ENCODE measurements at places on chromosomes 7 and 10.
A peak's percentile ranks its signal among the peaks of the same experiment; 100 is the strongest.

GRCh38 chr7:77579797-77580196 lies 42.7 kb downstream of the PTPN12 start:
- no peak for DNase-seq

DNA sequence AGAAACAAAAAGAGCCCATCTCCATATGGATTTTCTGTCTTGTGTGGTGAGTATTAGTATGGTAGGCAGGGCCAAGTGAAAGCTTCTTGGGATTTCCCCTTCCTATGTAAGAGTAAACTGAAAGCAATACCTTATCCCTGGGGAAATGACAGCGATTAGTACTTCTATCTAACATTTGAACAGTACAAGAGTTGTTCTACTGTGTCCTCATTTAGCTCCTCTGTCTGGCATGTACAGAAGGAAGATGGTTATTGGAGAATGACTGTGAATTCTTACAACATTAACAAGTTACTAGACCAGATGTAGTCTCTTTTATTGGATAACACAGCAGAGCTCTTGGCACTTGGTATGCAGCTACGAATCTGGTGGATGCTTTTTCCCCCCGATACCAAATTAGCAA lies 17.9 kb upstream of the TRIL start:
- no peak for DNase-seq

GRCh38 chr7:116543664-116544063 lies 18.8 kb downstream of the CAV1 start:
- DNase-seq, result peak; percentile 51

GRCh38 chr10:6788731-6789130 lies 208.7 kb upstream of the PRKCQ start:
- DNase-seq, result no peak

GRCh38 chr10:21969326-21970287 lies 33.9 kb downstream of the DNAJC1 start:
- DNase-seq, result no peak

DNA sequence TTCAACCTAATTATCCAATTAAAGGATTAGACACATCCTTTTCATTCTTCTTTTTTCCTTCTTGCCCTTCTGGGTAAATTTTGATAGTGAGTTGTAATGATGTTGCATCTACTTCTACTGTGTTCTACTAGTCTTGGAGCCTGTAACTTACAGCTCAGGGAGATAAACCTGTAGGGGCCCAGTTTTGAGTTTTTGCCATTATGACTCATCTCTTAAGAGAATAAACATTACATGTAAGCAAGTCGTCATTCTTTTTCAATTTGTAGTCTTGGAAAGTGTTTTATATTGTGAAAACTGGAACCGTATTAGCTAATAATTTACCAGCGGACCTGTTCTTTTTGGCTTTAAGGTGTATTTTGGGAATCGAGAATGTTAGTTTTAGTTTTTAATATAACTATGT lies 89.7 kb upstream of the RPA3 start:
- DNase-seq, result no peak

GRCh38 chr10:3395458-3395861 lies 222.9 kb upstream of the PITRM1 start:
- no peak for DNase-seq

DNA sequence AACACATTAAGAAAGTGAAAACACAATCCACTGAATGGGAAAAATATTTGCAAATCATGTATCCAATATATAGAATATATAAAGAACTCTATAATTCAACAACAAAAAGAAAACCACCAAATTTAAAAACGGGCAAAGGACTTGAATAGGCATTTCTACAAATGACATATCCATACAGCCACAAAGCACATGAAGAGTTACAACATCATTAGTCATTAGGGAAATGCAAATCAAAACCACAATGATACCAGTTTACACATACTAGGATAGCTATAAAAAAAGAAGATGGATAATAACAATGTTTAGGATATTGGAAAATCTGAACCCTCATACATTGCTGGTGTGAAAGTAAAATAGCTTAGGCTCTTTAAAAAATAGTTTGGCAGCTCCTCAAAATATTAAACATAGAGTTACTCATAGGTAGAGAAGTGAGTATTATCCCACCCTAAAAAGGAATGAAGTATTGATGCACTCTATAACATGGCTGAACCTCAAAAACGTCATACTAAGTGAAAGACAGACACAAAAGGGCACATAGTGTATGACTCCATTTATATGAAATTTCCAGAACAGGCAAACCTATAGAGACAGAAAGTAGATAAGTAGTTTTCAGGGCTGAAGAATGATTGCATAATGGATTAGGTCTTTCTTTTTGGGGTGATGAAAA lies 4.5 kb downstream of the ZPBP start:
- DNase-seq, result no peak

All from myocyte (in vitro differentiated cells).